ENCODE measurements at places on chromosomes 11 and 22.

- no peak for DNase-seq
Measured at GRCh38 chr11:103798026-103798425, 238.4 kb upstream of the DDI1 start.

DNA sequence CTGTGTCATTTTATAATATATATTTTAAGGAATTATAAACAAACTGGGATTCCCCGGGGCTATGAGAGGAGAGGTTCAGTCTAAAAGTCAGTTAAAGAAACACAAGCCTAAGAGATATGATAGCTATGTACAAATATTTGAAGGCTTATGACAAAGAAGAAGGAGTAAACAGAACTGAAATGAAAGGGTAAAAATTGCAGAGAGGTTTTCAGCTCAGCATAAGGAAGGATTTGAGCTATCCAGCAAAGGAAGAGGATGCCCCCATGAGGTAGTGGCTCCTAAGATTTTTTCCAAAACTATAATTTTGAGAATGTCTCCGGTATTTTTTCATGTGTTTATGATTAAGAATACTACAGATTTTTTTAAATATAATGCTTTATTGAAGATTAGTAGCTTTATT is 57.9 kb upstream of the ANGPTL5 start:
- no peak for DNase-seq

DNA sequence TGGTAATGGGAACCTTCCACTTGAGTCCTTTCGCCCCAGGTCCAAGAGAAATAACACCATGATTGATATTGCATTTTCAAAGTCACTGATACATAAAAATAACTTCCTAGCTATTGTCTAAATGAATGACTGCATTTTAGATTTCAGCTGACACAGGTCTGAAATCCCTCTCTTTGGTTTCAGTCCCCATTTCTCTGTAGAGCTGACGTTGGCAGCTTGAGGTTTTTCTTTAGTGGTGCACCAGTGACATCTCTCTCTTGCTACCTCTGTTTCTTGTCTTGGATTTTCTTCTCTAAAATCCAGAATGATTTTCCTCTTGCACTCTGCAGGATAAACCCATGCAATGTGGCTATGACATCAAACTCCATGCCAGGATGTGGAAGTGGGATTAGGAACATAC is 31.7 kb upstream of the SORL1 start:
- no peak for DNase-seq

GRCh38 chr11:103673773-103674172 is 362.7 kb upstream of the DDI1 start:
- DNase-seq, result no peak

GRCh38 chr11:32497951-32498350 is 62.6 kb upstream of the WT1 start:
- no peak for DNase-seq

- no peak for DNase-seq
Measured at GRCh38 chr11:119652907-119653659, 75.9 kb downstream of the NECTIN1 start.

Measured in skin of body (tissue), 3 donors.